ENCODE measurements at places on chromosomes 12 and 14.

GRCh38 chr12:55699471-55700055 lies 8.1 kb downstream of the ITGA7 start:
- no peak for DNase-seq

- peak; percentile 32 for DNase-seq
These were observed 663 bp downstream of the PTGER2 start for GRCh38 chr14:52314595-52315354.

- no peak for DNase-seq
These were observed 52.0 kb upstream of the CRY1 start for GRCh38 chr12:107145397-107145796.

DNA sequence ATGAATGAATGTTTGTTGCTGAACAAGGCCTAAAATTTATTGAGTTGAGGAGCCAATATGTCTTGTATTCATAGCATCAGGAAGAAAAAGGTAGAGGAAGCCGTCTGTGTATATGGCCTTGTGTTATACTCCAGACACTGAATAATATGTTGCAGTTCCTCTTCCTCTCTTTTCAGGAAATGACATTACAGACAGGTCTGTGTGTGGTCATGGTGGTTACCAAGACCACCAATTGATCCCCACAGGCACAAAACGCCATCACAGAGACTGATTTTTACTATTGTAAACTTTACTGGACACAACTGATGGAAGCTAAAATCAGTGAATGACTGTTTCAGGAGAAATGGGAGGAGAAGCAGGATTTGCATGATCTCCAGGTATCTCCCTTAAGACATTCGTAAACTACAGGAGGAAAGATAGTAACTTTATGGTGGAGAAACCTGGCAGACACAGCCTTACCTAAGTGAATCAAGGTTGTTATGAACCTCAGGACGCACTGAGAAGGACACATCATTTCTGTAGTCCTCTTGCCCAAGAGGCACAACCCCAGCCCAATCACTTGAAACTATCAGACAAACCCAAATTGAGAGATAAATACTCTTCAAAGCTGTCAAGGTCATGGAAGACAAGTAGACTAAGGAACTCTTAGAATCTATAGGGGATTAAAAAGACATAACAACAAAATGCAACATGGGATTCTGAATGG lies 334.1 kb upstream of the RGS6 start:
- no peak for DNase-seq

GRCh38 chr12:62284749-62285148 lies 24.5 kb downstream of the USP15 start:
- no peak for DNase-seq

DNA sequence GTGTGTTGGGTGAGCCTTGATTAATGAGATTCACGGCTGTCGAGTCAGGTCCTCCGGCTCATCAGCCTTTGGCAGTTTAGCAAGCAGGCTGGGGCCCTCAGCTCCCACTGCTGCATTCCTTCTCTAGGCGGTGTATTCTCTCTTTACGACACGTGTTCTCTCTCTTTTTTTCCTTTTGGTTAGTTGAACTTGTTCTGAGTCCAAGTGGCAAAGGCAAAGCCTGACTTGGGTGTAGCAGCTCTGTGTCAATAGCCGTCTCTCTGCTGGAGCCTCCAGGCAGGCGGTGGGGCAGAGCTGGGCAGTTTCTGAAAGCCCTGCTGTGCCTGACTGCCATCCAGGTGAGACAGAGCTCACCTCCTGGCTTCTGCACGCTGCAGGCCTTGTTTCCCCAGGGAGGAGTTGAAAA lies 46.6 kb downstream of the SUSD6 start:
- DNase-seq = no peak

DNA sequence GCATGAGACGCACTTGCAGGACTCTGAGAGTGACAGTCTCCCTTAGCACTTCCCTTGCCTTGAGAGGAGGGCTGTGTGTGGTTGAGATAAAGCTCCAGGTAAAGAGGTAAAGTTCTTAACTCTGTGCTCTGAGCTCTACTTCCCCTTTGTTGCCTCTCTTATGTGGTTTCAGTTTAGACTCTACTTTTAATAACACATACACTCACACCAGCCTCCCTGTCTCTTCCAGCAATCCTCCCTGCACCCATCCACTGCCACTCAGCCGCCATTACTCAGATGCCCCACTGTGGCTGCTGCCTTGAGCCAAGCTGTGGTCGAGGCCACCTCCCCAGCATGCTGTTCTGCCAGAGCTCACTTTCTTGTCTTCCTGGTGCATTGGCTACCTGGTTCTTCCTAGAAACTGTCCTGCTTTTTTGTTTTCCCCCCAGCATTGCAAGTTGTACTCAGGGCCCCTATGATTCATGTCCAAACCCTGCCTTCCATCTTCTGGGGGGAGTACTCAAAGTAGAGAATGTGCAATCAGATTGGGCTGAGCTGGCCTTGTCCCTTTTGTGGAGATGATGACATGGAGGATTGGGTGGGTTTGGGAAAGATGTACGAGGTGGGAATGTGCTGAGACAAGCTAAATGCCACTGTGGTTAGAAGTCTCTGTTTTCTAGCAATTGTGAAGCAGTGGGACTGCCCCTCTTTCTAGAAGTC lies 115.5 kb upstream of the PARP11 start:
- peak; percentile 37 for DNase-seq

DNA sequence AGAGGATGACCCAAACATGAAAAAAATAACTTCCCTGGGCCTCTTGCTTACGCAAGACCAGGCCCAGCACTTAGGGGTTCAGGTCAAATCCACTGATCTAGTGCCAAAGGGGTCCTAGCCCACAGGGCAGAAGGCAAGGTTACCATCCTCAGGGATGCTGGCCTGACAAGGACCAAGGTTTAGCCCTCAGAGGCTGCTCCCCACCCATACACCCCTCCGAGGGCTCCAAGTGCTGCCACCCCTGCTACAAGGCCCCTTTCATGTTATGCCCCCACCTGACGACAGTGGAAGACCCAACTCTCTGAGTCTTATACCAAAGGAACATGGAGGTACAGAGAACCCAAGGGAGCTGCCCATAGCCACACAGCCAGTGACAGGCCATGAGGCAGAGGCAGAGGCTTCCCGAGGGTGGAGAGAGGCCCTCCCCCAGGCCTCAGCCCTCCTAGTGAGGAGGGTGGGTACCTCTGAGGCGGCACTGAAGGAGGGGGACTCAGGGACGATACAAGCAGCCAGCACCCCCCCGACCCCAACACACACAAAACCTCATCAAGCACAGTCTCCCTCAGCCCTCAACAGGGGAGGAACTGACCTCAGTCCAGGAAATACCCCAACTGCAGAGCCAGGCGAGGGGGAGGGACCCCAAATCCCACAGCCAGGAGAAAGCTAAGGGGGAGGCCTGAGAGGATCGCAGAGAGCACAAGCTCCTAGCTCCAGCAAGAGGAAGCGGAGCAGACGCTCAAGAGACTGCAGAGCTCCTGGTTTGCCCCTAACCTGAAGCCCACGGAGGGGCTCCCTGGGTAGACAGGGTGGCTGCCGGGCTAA lies 37.0 kb downstream of the ANAPC7 start:
- DNase-seq = no peak

DNA sequence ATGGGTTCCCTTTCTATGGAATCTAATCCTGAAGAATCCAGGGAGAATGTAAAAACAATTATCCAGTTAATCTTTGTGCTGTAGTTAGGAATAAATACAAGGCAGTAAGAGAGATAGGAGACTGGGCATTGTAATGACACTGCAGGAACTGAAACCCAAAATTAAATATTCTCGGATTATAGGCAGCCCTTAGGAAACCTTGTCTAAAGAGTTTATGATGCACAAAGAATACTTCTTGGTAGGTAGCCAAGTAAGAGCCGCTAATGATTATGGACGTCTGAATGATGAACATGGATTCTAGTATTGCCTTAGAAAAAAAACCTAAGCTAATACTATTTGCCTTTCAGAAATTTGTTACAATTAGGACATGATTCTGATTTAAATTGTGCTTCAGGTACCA lies 165.4 kb upstream of the LRIG3 start:
- DNase-seq = no peak

DNA sequence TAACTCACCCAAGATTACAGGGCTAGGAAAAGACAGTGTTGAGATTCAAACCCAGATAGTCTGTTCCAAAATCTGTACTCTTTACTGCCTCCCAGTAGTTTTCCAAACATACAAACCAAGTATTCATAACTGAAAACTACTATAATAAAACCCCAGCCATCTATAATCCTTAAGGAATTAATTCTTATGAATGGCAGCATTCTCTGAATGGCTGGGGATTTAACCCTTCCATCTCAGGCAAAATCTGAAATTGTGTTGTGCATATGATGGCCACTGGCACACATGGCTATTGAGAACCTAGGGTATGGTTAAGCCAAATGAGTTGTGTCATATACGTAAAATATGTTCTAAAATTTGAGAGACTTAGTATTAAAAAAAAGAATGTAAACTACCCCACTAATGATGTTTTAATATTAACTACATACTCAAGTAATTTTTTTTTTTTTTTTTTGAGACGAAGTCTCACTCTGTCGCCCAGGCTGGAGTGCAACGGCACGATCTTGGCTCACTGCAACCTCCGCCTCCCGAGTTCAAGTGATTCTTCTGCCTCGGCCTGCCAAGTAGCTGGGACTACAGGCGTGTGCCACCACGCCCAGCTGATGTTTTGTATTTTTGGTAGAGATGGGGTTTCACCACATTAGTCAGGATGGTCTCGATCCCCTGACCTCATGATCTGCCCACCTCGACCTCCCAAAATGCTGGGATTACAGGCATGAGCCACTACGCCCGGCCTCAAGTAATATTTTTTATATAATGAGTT lies 16.7 kb downstream of the PPP1R13B start:
- DNase-seq = no peak

DNA sequence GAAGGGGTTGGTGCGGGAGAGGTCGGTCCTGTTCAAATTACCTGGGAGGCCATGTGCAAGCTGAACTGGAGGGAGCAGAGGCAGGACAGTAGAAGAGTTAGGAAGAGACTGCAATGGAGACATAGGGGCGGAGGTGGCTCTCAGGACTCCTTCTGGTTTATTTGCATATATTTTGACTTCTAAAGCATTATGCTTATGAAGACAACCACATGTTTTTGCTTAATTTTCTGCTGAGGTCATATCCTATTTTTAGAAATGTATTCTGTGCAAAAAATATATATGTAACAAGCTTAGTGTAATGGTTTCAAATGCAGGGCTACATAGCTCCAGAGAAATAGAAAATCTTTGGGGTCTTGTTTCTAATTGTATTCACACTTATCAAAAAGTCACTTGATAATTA lies 137.0 kb upstream of the MDM1 start:
- DNase-seq = no peak

DNA sequence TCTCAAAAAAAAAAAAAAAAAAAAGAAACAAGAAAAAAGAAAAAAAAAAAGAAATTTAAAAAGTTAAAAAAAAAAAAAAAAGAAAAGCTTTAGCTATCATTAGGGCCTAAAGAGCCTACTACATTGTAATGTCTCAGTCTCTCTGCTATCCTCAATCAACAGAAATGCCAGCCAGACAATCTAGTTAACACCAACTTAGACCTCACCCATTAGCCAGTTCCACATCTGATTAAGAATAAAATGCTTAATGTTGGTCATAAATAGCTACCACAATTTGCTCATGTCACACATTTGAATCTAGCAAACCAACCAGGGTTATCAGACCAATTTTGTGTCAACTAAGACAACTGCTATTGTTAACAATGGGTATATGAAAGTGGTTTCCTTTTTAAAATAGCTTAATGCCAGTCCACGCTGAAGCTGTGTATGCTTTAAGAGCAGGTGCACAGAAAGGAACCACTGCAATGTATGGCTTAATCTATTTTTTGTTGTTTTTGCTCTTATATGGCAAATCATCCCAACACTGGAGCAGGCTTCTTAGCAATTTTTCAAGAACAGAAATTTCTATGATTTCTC lies 45.5 kb upstream of the SELPLG start:
- no peak for DNase-seq

- DNase-seq = no peak
These were observed 35.8 kb upstream of the RNU6-7 start for GRCh38 chr14:32166029-32166428.

DNA sequence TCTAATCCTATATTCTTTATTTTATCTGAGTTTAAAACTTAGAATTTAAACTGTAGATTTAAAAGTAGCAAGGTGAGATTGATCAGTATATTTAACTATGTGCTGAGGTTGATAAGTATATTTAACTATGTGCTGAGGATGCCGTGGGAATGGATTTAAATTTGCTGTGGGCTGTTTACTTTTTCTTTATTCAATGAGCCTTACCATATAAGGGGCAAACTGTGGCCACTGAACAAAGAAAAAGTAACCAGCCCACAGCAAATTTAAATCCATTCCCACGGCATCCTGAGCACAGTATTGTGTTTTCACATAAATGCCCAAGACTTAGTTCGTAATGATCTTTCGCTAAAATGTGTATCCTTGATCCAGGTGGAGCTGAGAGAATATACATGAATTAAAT lies 43.1 kb downstream of the PROX2 start:
- DNase-seq = no peak

- no peak for DNase-seq
These were observed 105.1 kb downstream of the AKAP6 start for GRCh38 chr14:32434180-32434579.

GRCh38 chr12:59927032-59927431 lies 331.2 kb downstream of the SLC16A7 start:
- DNase-seq = no peak

GRCh38 chr12:92051441-92051840 lies 94.2 kb downstream of the BTG1 start:
- DNase-seq = no peak

- no peak for DNase-seq
These were observed 6.4 kb downstream of the CSRP2 start for GRCh38 chr12:76872415-76872814.

- no peak for DNase-seq
These were observed 26.9 kb downstream of the TMTC1 start for GRCh38 chr12:29756741-29757390.

GRCh38 chr12:26172539-26172938 lies 22.8 kb upstream of the SSPN start:
- DNase-seq = no peak

DNA sequence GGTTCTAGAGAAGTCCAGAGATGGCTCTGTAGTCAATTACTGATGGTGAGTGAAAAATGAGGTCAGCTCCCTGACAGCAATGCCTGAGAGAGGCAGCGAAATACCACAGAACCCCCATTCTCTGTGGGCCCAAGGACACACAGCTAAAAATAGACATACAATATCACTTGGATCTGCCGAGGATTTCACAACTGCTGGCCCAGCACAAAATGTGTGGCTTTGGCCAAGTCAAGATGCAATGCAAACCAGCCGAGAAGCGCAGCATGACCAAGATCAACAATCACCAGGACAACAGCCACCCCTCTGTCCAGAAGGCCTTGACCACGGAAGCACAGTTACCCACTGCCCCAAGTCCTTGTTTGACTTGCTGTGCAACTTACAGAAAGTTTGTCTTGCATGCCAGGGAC lies 52.2 kb downstream of the CKAP4 start:
- DNase-seq = no peak

Data from stimulated activated CD4-positive, alpha-beta T cell treated with anti-CD3 and anti-CD28 coated beads, Interleukin-1b, Interleukin-23, amount 100 ng/mL, for 48 hours (primary cell).